ENCODE measurements at places on chromosomes 2 and 18. TPM values are rescaled to one million over a fixed set of nuclear protein-coding genes. Genes with fewer than 3 reads are reported as not detected.

UXS1 gene
- 27.4 TPM for total RNA-seq

FKBP1B gene
- 3.1 TPM for total RNA-seq

RAB6C gene
- total RNA-seq: 0.16 TPM

C1QL2 gene
- total RNA-seq: not detected

PAX8 gene
- 0.60 TPM for total RNA-seq

IL1RN gene
- total RNA-seq: 0.89 TPM

ZAP70 gene
- total RNA-seq: 1.6 TPM

TLX2 gene
- not detected for total RNA-seq

CTLA4 gene
- 0.19 TPM for total RNA-seq

CCDC85A gene
- total RNA-seq: 5.3 TPM

KIF5C gene
- total RNA-seq: 0.87 TPM

PLCD4 gene
- 0.43 TPM for total RNA-seq

RESP18 gene
- total RNA-seq: not detected
